ENCODE measurements at places on chromosomes 16 and 17.

- DNase-seq, result no peak
Observed at GRCh38 chr17:61362396-61362795, 37.2 kb upstream of the TBX2 start.

DNA sequence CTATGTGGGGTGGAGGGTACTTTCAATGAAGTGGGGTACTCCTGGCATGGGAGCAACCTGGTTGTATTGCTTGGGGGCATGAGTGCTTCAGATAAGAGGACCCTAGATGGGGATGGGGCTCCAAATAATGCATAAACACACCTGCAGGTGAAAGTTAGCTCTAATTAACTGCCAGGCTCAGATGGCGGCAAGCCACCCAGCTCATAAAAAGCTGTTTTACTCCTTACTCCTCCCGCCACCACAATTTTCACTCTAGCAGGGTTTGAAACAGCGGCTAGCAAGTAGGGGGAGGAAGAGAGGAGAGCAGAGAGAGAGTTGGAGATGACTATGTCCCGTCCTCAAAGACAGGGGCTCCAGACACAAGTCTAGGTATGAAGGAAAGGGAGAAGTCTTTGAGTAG, 117.7 kb upstream of the WSCD1 start:
- DNase-seq, result no peak

GRCh38 chr17:48322060-48322459, 108.0 kb downstream of the SKAP1 start:
- DNase-seq, result no peak

GRCh38 chr17:74663561-74663960, 40.0 kb upstream of the CD300E start:
- DNase-seq, result no peak

DNA sequence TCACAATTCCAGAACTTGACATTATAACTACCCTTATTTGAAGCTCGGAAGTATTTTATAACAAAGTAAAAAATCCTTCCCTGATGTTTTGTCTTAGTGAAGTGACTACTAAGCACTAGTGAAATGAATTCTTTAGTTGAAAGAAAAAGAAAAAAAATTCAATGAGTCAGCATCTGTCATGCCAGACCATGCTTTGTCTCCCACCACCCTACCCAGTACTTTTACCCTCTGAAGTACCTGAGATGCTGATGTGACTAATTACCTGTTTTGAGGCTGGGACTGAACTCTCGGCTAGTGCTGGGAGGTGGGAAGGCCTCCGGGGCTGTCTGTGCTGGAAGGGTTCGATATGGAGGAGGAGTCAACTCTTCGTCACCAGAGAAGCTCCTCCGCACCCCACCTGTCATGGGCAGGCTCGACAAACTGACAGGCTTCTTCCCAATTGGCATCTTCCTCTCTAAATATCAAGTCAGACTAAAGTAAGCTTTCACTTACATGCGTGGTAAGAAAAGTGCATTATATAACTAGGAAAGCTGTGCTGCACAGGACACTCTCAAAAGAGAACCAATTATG, 19.6 kb downstream of the NME2 start:
- DNase-seq, result no peak

- no peak for DNase-seq
Observed at GRCh38 chr17:43588121-43588520, 42.0 kb upstream of the ETV4 start.

GRCh38 chr17:33968350-33969044, 286.6 kb upstream of the CCL2 start:
- DNase-seq, result no peak

DNA sequence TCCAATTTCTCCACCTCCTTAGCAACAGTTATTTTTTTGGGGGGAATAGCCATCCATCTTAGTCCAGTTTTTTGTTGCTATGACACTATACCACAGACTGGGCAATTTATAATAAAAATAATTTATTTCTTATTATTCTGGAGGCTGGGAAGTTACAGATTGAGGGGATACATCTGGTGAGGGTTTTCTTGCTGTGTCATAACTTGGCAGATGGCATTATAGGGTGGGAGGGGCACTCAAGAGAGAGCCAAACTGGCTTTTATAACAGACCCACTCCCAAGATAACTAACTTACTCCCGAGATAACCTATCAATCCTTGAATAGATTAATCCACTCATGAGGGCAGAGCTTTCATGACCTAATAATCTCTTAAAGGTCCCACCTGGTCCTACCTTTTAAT, 84.2 kb downstream of the ABCA8 start:
- no peak for DNase-seq

DNA sequence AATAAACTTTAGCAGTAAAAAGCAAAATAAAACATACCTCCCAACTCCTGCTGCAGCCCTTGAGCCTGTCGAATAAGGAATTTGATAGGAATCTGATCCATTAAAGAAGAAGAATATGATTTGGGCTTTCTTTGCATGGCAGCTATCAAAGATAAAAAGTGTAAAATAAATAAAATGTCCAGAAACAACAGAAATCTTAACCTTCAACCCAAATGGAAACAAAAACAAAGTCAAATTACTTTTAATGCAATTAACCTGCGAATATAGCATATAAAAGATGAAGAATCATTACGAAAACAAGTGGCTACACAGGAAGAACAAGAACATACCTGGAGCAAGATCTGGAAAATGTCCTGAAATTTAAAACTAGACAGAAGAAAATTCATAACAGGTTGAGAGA, 21.5 kb upstream of the BRIP1 start:
- DNase-seq, result no peak

DNA sequence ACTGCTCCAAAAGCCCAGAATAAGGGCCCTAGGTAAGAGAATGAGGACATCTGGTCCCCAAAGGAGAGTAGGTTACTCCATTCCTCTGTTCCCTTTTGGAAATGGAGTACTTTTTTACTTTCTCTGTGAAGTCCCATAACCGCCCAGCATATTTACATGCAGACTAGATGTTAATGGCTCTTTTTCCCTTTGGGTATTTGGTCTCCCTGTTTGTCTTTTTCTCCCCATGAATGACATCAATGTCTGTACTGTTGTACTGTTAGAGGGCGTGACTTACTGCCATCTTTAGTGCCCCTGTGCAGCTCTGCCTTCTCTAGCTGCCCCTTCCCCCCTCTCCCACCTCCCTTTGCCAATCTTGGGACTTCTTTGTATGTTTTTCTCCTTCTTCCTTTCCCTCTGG, 19.0 kb downstream of the GPR179 start:
- no peak for DNase-seq

DNA sequence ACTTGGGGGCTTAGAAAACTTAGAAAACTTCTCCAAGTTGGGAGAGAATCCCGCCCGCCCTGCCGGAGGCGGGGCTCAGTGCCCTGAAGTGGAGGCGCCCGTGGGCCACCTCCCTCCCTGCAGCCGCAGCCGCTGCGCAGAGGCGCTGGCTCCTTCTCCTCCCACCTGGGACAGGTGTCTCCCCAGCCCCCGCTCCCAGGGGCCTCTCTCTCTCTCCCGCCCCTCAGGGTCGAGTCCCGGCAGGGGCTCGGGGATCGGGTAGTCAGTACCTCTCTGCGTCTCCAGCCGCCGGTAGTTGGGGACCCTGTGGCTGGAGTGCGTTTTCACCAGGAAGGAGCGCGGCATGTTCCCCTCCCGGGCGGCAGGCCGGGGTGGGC, 257 bp downstream of the SNAI3 start:
- DNase-seq, result peak; percentile 44

- DNase-seq, result no peak
Observed at GRCh38 chr17:9878786-9879525, 26.1 kb downstream of the RCVRN start.

DNA sequence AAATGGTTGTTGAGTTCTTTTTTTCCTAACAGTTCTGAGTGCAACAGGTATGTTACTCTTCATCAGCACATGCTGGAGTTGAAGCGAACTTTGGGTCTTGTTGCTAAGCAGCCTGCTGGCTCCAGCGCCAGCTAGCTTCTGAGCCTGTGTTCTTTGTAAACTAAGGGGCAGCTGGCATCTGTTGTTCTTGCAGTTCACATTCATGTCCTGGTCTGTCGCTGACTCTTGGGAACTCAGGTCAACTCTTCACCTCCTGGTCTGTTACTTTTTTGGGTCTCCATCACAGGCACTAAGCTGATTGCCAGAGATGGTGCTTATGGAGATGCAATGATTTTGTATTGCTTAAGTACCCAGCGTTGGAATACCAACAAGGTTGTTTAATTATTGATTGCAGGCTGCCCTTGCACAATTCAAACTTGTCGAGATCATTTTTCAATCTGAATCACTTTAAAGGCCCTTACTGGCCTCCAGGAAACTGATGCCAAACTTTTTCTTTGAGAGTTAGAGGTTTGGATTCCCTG, 40.9 kb downstream of the USP10 start:
- no peak for DNase-seq

GRCh38 chr17:7859028-7859427, 1.2 kb downstream of the CYB5D1 start:
- no peak for DNase-seq
